ENCODE measurements at places on chromosomes 12 and 14. TPM values are rescaled to one million over a fixed set of nuclear protein-coding genes. Genes with fewer than 3 reads are reported as not detected.

GRCh38 chr14:24078146-24078545 lies 6.8 kb downstream of the CPNE6 start:
- no peak for DNase-seq

- DNase-seq: no peak
Observed at GRCh38 chr12:64627771-64628170, 17.5 kb downstream of the RASSF3 start.

- no peak for DNase-seq
Observed at GRCh38 chr12:8894378-8894777, 19.9 kb upstream of the PHC1 start.

- peak; percentile 25 for DNase-seq
Observed at GRCh38 chr14:70622111-70622712, 19.5 kb upstream of the TTC9 start.

Gene TSHR
- total RNA-seq: not detected

Gene KLRC1
- not detected for total RNA-seq
